ENCODE measurements at places on chromosomes 12 and 14.
A peak's percentile ranks its signal among the peaks of the same experiment; 100 is the strongest.

DNA sequence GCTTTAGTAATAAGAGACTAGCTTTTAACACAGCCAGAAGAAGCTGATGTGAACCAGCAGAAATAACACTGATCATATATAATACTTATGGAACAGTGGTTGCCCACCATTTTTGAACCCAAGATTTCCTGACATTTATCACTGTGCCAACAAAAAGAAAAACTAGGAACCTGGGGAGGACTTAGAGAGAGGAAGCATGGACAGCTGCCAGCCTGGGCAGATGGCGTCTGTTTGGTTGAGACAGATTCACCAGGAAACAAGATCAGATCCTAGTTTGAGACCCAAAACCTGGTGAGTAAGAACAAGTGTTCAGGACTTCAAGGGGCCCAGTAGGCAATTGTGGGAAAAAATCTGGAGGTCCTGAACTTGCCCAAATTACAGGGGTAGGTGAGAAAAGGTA, 95.3 kb downstream of the BICD1 start:
- no peak for ATAC-seq

DNA sequence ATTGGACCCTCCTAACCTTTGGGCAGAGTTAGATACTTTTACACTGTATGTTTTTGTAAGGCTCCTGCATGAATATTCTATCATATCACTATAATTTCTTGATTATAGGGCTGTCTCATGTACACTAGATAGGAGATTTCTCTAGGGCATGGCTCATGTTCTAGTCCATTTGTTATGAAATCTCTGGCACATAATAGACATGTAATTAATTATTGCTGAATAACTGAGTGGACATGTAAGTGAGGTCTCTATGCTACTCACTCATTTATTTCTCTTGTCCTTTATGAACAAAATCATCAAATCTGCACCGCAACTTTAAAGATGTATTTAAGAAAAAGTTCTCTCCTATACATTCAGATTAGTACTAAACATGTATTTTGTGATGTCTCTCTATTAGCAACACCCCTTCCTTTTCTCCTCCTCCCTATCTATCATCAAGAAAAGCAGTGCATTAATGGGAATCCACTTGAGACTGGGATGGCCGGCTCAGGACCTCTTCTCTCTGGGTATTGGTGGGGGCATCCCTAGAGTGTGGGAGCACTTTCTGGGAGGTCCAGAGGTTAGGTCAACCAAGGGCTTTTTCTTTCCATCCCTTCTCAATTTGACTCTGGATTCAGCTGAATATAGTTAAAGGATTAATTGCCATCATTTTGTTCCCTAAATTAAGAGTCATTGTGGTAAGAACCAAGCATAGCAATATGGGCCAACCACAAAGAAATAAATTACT, 168.0 kb upstream of the HMGA2 start:
- ATAC-seq = no peak

GRCh38 chr12:115297445-115297844, 613.5 kb upstream of the TBX3 start:
- ATAC-seq = no peak

DNA sequence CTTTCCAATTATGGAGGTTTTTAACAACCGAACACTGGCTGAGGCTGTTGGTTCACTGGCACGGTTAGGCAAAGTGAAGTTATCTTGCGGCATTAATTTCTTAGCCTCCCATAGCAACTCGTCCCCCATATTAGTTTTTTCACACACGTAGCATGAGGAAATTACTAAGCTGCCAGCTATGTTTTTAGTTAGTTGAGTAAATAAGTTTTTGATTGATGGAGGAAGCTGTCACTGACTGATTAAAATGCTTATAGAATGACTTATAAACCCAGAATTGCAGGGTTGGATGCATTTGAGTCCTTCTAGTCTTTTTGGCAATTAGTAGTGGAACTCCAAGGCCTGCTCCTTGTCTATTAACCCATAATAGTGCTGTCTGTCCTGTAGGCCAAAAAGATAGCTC, 97.1 kb downstream of the ALG10 start:
- ATAC-seq = no peak

GRCh38 chr12:95083938-95084337, 10.5 kb upstream of the NR2C1 start:
- no peak for ATAC-seq

DNA sequence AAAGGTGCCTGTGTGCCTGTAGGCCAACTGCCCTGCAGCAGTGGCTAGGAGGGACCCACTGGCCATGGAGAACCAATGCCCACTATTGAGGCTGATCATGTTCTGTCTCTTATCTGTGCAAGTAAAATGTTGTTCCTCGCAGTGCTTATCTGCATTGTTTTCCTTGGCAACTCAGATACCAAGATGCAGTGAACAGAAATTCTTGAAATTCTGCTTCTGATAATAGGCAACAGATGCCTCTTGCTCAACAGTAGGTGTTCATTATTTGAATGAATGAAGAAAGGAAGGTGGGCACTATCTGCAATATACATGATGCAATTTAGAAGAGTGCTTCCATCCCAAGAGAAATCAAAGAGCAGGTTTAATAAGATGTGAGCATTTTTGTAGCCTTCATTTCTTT, 232.2 kb downstream of the NUAK1 start:
- no peak for ATAC-seq

DNA sequence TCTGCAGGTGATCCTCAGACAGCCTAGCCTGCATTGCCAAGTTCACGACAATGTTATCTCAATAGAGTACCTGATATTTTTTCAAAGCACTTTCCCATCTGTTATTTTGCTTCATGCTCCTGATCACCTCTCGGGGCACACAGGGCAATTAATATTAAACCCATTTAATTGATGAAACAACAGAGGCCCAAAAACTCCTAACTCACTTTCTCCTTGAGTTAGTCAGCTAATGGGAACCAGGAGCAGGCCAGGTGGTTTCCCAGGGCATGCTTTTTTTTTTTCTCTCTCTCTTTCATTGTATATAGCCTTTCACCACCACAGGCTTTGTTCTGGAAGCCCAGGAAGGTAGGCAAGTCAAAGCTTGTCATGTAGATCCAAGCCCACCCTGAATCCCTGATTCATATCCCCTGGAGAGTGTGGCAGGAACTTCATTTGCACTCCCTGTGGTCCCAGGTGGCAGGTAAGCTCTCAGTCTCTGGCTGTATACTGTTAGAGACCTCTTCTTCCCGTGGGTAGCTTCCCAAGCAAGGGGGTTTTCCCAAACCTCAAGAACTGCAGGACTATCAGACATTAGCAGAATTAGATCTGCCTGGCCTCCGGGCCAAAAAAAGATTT, 41.6 kb upstream of the MAP1LC3B2 start:
- peak; percentile 52 for ATAC-seq

GRCh38 chr12:102512523-102512922, 32.2 kb upstream of the IGF1 start:
- ATAC-seq = no peak

DNA sequence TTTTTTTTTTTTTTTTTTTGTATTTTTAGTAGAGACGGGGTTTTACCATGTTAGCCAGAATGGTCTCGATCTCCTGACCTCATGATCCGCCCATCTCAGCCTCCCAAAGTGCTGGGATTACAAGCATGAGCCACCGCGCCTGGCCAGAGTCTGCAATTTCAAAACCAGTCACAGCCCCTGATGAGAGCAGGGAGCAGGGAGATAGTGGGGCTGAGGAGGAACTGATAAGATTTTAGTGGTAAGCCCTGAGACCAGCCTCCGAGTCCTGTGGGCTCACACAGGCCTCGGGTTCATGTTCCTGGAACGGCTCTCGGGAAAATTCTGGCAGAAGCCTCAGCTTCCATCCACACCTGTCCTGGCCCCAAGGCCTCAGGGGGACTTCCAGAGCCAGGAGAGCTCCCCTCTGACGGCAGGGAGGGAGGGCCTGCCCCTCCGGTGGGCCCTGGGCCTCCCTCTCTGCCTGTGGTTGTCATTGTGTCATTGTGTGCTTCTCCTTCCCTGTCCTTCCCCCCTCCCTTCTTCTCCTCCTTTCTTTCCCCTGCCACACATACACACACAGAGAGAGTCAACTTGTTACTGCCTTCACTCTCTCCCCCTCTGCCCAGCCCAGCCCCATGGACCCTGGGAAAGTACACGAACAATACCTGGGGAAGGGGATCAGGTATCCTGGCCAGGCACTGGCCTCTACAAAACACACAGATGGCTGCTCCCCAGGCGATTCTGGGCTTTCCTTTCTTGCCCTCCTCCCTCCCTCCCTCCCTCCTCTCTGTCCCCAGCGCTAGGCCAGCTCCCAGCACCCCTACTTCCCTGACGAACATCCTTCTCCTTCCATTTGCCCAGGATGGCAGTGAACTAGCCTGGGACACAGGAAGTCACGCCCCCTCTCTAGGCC, 294.1 kb downstream of the DPF3 start:
- ATAC-seq = no peak

- no peak for ATAC-seq
These were observed 3.5 kb upstream of the KLC1 start for GRCh38 chr14:103625356-103626095.

DNA sequence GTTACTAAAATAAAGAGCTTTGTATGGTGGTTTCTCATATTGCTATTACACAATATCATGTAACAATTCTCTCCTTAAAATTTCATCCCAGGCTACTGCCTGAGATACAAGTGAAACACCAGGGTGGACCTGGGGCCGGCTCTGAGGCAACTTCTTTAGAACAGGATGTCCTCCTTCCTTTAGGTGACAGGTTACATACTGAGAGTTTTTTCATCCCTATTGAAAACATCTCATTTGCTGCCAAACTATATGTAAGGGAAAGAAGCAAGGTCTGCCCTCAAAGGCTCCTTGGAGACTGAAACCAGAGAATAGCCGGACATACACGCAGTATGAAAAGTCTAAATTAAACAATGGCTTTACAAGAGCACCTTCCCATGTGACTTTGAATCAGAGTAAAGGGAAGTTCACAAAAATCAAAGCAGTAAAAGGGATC, 139.9 kb downstream of the DUSP6 start:
- ATAC-seq = peak; percentile 50

DNA sequence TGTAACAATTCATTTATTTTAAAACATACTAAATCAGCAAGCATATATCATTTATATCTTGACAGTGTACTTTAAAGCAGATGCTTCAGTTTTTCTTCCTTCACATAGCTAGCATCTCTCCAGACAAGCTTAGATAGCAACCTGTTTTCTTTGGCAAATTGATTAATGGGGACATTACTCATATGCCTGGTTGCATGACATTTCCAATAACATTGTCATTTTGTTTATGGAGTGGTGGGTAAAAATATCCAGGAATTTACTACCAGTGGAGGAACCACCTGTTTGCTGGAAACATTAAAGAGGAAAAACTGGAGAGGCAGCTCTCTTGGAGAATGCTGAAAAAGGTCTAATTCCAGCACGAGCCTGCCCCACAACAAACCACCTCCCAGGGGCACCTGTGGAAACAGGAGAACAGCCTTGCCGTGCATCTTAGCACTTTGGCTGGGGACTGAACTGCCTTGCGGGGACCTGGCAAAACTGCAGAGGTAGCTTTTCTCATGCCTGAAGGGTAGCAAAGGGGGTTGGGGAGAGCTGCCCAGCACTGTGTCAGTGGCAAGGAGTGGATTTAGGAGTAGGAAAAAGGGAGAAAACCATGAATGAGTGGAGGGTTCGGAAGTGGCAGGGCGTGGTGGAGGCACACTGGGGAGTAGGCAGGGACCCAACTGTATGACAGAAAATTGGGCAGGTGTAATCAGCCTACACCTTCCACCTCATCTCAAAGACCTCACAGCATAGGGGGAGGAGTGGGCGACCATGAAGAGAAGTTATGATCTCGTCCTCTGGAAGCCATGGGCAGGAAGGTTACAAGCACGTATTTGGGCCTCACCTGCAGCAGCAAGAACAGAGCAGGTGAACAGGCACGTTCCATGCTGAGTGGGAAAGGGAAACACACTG, 11.7 kb upstream of the CREBL2 start:
- ATAC-seq = no peak

- ATAC-seq = no peak
These were observed 33.9 kb upstream of the PPM1A start for GRCh38 chr14:60215127-60215444.

DNA sequence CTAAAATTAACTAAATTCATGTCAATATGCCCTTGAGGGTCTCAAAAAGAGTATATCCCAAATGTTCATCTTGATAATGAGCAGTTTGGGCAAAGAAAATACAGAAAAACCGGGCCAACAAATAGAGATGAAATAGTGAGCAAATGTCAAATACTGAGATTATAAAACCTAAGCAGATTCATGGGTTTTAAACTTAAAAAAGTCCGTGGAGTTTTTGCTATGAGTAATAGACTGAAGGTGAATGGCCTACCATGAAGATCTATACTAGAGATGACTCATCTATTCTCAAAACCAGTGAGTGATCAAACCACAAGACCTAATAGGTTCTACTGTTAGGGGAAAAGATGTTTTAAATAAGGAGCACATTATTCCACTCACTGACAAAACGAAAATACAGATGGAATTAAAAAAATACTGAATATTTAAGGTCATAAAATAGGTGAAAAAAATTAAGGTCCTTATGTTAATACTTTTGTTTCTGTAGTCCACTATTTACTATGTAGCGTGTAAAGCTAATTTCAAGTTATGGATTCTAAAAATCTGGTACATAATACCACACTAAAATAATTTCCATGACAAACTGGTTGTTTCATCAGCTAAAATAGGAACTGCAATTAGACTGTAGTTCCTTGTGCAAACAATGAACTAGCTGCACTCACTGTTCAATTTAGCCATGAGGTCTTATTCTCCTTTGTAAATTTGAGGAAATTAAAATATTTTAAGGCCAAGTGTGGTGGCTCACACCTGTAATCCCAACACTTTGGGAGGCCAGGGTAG, 5.0 kb downstream of the HNRNPC start:
- ATAC-seq = peak; percentile 63

DNA sequence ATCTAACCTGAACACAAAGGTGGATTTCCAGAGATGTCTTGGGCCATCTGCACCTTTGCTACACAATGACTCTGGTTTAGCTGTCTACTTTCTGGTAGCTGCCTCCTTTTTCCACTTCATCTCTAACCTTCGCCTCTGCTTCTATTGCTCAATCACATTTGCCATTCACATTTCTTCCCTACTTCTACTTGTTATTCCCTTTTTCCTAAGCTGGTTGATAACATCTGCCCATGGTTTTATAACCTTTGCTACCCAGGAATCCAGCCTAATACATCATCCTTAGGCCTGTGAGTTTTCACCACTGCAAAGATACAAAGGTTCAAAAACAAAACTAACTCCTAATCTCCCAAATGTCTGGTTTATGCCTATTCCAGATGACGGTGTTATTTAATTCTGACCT, 13.2 kb downstream of the SPPL3 start:
- no peak for ATAC-seq

DNA sequence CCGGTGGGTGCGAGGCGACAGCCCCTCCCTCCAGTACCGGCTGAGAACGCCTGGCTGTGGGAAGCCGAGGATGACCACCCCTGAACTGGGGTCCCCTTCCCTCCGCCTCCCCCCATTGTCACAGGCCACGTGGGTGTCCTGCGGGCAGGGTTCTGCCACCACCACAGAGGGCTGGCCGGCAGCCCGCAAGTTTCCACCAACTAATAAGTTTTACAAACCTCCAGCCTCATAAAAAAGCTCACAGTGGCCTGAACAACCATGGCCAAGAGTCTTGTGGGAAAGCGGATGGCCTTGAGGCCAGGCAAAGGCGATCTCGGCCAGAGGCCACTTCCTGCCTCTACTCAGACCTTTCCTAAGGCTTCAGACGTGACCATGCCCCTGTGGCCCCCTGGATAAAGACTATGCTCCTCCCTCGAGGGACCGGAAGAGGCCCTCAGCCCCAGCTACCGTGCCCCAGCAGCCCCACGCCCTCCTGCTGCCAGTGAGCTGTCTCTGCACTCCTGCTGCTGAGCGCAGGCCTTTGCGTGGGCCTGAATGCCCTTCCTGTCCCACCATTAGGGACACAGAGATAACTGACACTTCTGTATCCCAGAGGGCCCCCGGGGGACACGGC, 46.1 kb upstream of the DLK1 start:
- ATAC-seq = no peak

- ATAC-seq = peak; percentile 39
These were observed 604 bp upstream of the MAGOHB start for GRCh38 chr12:10614056-10614370.
